ENCODE measurements at places on chromosomes 1 and 21.

GRCh38 chr1:24695202-24695974, 49.9 kb upstream of the CLIC4 start:
- no peak overlapping the region for H3K4me3 ChIP-seq
- H3K27ac ChIP-seq = no peak overlapping the region
- H3K36me3 ChIP-seq = no peaks in the 10 kb centered on the region
- no peaks in the 10 kb centered on the region for H3K27me3 ChIP-seq
- no peak for DNase-seq

DNA sequence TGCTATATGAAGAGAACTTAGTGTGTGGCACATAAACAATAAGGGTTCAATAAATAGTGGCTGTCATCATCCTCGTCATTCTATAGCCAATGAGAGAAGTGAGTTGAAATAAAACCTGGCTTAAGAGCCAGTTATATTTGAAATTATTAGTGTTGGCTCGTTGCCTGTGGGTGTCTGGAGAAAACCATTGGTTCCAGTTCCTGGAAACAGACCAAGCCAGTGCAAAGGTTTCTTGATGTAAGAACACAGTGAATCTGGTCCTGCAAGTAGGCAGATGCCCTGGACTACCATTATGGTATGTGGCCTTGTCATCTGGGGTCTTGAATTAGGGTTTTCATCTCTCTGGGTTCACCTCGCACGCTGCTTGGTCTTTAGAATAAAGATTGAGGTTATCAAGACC, 43.3 kb downstream of the URB2 start:
- H3K27ac ChIP-seq = no peak overlapping the region
- no peak for DNase-seq
- H3K4me3 ChIP-seq = no peak overlapping the region
- H3K36me3 ChIP-seq = no peaks in the 10 kb centered on the region

DNA sequence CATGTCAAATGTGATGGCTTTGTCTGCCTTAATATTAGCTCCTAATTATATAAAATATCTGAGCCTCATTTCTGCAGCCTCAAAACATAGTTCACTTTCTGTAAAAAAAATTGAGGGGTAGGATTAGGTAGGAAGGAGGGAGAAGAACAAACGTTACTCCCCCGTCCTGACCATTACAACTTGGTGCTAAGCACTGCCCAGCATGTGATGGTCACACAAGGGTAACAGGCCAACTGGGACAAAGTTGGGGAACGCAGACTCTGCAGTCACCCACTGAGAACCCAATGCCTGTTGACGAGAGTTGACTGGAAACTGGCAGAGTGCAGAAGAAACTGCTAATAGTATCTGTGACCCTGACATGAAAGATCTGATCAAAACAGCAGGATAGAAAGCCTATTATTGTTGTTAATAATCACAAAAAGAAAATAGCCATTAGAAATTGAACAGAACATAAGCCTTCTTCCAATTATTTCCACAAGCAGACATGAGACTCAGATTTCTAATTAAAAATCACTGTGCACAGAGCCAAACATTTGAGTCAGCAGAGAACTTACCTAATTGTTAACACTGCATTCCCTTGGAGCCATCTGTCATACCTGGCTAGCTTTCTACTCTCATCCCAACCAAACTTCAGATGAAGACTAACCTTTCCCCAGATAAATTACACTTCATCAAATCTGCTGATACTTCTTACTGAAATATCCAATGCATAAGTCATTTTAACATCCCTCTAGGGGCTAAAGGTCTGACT, 5.5 kb downstream of the SORT1 start:
- H3K27ac ChIP-seq = peak overlapping the region; percentile 71
- H3K4me3 ChIP-seq = no peak overlapping the region
- peaks cover 10% of the 10 kb centered on the region for H3K4me1 ChIP-seq
- H3K27me3 ChIP-seq = peaks cover 18% of the 10 kb centered on the region
- no peaks in the 10 kb centered on the region for H3K36me3 ChIP-seq
- DNase-seq = no peak

- no peak overlapping the region for H3K27ac ChIP-seq
- no peaks in the 10 kb centered on the region for H3K4me1 ChIP-seq
- DNase-seq = no peak
- H3K4me3 ChIP-seq = no peak overlapping the region
Observed at GRCh38 chr1:165187031-165188009, 169.2 kb downstream of the LMX1A start.

DNA sequence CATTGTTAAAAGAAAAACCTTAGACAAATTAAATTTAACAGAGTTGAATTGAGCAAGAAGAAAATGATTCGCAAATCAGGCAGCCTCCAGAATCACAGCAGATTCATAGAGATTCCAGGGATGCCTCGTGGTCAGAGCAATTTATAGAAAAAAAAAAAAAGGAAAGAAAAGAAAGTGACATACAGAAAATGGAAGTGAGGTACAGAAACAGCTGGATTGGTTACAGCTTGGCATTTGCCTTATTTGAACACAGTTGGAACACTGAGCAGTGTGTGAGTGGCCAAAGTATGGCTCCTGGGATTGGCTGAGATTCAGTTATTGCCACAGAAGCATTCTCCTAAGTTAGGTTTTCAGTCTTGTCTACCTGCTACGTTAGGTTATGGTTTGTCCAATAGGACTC, 9.1 kb upstream of the C21orf91 start:
- H3K4me1 ChIP-seq = no peaks in the 10 kb centered on the region
- no peak overlapping the region for H3K4me3 ChIP-seq
- H3K27me3 ChIP-seq = no peaks in the 10 kb centered on the region
- H3K36me3 ChIP-seq = no peaks in the 10 kb centered on the region

- no peak overlapping the region for H3K27ac ChIP-seq
- no peaks in the 10 kb centered on the region for H3K4me1 ChIP-seq
- no peaks in the 10 kb centered on the region for H3K27me3 ChIP-seq
- H3K36me3 ChIP-seq = no peaks in the 10 kb centered on the region
- no peak overlapping the region for H3K4me3 ChIP-seq
Observed at GRCh38 chr1:213997038-213997771, 9.4 kb downstream of the PROX1 start.

- no peak for DNase-seq
- H3K27me3 ChIP-seq = no peaks in the 10 kb centered on the region
- H3K27ac ChIP-seq = no peak overlapping the region
- H3K36me3 ChIP-seq = no peaks in the 10 kb centered on the region
- H3K4me1 ChIP-seq = no peaks in the 10 kb centered on the region
- H3K4me3 ChIP-seq = no peak overlapping the region
Observed at GRCh38 chr1:194233069-194233468, 1046.7 kb upstream of the B3GALT2 start.

DNA sequence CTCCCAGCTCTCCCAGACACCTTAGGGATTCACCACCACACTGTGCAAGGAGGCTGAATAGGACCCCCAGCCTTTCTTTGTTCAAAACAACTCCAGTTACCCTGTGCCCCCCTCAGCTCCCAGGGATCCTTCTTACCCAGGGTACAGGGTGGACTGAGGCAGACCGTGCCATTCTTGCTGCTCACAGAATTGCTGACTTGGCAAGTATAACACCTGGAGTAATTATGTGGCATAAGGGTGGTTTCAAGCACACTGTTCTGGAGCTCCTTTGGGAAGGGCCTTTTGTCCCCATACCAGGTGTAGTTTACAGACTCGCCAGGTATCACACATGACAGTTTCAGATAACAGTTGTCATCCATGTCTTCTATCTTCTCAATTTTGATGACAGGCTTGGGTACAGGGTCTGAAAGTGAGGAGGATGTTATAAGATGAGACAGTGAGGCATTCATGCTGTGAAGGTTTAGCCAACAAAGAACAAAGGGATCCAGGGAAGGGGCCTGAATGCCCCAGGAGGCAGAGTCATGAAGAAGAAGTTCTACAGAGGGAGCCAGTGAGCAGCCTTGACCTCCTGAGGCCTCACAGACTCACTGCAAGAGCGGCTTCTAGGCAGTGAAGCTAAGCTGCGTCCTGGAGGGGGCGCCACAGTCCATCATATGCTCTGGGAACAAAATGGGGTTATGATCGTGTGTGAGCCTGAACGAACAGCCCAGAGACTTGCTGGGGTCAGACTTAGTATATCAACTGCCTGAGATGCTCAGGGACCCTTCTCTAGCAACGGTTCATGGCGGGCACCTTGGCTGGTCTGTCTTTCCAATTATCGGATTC, 30.3 kb downstream of the CD48 start:
- DNase-seq = peak; percentile 90
- peaks cover 56% of the 10 kb centered on the region for H3K4me1 ChIP-seq
- H3K36me3 ChIP-seq = peaks cover 47% of the 10 kb centered on the region
- H3K4me3 ChIP-seq = no peak overlapping the region
- H3K27me3 ChIP-seq = no peaks in the 10 kb centered on the region
- H3K27ac ChIP-seq = no peak overlapping the region

DNA sequence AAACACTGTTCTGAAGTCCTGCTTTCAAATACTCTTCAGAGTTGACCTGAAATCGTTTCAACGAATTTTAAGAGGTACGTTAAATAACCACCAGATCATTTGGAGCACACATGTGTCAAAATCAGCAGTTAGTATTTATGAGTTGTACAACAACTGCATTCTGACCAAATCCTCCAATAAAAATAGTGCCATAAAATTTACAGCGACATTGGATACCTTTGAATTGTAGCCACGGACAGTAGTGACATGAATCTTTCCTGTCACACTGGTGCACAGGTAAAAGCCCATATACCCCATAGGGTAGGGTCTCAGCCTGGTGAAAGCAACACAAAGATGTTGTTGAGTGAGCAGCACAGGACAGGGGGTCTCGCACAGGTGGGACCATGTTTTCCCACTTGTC, 121.5 kb downstream of the CLIC6 start:
- H3K36me3 ChIP-seq = peaks cover 22% of the 10 kb centered on the region
- no peaks in the 10 kb centered on the region for H3K4me1 ChIP-seq
- DNase-seq = no peak
- no peaks in the 10 kb centered on the region for H3K27me3 ChIP-seq

GRCh38 chr21:40689217-40689616, 157.7 kb downstream of the DSCAM start:
- no peak for DNase-seq
- no peak overlapping the region for H3K4me3 ChIP-seq
- H3K4me1 ChIP-seq = no peaks in the 10 kb centered on the region
- H3K27ac ChIP-seq = no peak overlapping the region
- H3K27me3 ChIP-seq = no peaks in the 10 kb centered on the region

DNA sequence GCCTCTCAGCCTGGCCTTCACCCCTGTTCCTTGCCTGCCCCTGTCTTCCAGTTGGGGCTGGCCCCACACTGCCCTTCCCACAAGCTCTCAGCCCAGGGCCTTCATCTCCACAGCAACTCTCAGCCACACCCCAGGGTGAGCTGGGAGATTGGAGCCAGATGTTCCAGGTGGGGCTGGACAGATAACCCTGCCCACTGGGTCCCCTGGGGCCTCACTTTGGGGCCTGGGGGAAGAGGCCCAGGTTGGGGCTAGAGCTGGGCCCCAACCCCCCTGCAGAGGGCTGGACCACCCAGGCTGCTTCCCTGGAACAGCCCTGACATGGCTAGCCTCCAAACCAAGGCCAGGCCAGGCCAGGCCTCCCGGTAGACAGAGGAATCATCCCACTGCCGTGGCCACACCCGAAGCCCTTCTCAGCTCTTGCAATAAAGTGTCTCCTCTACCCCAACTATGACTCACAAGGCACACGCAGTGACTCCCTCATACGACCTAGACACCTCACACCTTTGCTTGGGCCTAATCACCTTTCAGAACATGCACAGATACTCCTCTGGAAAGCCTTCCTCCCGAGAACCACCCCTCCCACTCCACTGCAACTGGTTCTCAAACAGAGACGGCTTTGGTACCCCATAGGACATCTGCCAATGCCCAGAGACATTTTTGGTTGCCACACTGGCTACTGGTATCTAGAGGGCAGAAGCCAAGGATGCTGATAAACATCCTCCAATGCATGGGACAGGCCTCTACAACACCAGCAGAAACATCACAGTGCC, 22.2 kb downstream of the SLC2A1 start:
- no peak overlapping the region for H3K4me3 ChIP-seq
- peak overlapping the region; percentile 62 for H3K27ac ChIP-seq
- H3K36me3 ChIP-seq = peaks cover 19% of the 10 kb centered on the region
- peaks cover 96% of the 10 kb centered on the region for H3K4me1 ChIP-seq
- DNase-seq = no peak

- no peaks in the 10 kb centered on the region for H3K27me3 ChIP-seq
- no peak for DNase-seq
- H3K36me3 ChIP-seq = no peaks in the 10 kb centered on the region
- H3K4me3 ChIP-seq = no peak overlapping the region
- H3K27ac ChIP-seq = no peak overlapping the region
Observed at GRCh38 chr1:167467126-167467710, 51.1 kb downstream of the CD247 start.

- no peak overlapping the region for H3K27ac ChIP-seq
- DNase-seq = no peak
- H3K4me3 ChIP-seq = no peak overlapping the region
- H3K4me1 ChIP-seq = no peaks in the 10 kb centered on the region
Observed at GRCh38 chr1:60747353-60747752, 335.0 kb upstream of the NFIA start.

GRCh38 chr1:17465228-17465627, 25.8 kb upstream of the RCC2 start:
- H3K4me3 ChIP-seq = no peak overlapping the region
- no peak for DNase-seq
- H3K36me3 ChIP-seq = no peaks in the 10 kb centered on the region

DNA sequence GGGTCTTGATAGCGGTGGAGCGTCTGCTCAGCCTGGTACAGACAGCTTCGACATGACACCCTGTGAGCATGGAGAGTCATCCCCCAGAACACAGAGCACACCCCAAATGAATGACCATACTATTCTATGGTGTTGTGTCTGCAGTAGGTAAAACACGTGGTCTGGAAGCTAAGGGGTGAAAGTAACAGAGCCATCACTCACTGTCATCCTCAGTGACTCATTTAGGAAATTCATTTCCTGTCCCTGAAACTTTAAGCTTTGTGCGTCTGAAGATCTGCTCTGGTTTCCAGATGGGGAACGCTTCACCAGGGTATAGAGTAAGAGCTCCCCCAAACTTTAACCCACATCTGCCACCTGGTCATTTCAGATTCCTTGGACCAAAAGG, 94.8 kb upstream of the DISP3 start:
- H3K27ac ChIP-seq = no peak overlapping the region
- H3K27me3 ChIP-seq = peaks cover 3% of the 10 kb centered on the region
- peaks cover 18% of the 10 kb centered on the region for H3K4me1 ChIP-seq
- DNase-seq = no peak
- H3K4me3 ChIP-seq = peak overlapping the region; percentile 45

- DNase-seq = no peak
- H3K36me3 ChIP-seq = no peaks in the 10 kb centered on the region
- H3K4me1 ChIP-seq = no peaks in the 10 kb centered on the region
- H3K27me3 ChIP-seq = no peaks in the 10 kb centered on the region
- no peak overlapping the region for H3K4me3 ChIP-seq
Observed at GRCh38 chr1:205466595-205467220, 10.9 kb upstream of the BLACAT1 start.
